ENCODE measurements at places on chromosomes 13 and 19.

GRCh38 chr19:32830231-32831014 is 39.1 kb downstream of the SLC7A9 start:
- DNase-seq = peak; percentile 15

DNA sequence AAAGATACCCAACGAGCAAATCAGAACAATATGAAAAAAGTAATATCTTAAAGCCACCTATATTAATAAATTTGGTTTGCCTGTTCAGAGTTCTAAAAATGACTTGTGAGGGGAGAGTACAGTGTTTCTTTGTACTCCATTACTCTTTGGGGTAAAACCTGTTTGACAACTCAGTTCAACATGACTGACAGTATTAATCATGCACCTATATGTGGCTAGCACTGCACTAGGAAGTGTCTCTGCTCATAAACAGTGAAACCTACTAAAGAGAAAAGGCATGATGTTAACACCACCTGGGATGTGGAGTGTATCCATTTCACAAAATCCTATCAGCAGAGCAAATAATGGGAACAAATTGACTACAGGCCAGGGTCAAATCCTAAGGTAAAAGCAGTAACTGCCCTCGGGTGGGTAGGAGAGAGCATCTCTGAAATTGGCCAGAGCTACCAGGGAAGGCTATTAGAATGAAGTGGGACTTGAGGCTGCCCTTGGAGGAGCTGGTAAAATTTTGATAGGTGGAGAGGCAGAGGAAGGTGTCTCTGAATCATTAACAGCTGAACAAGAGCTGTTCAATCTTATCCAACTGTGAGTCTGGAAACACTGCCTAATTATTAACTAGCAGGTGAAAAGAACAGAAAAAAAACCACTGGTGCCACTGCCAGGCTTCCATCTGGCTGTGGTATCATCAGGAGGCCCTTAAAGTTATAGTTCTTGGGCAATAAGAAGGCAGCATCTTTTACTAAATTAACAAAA is 365.1 kb downstream of the DNAJC15 start:
- no peak for DNase-seq

DNA sequence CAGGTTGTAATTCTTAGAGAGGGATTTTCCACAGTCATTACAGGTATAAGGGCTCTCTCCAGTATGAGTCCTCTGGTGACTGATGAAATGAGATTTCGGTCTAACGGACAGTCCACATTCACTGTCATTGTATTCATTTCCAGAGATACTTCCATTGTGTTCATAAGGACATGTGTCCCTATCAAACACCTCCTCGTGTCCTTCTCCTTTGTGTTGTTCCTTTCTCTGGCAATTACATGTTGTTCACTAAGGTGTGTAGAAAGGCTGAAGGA is 10.5 kb upstream of the ZSCAN18 start:
- no peak for DNase-seq

GRCh38 chr19:46224773-46225172 is 4.8 kb upstream of the IGFL1 start:
- DNase-seq = no peak

GRCh38 chr19:47637550-47637949 is 28.6 kb downstream of the BICRA start:
- peak; percentile 39 for DNase-seq

GRCh38 chr13:74575729-74576125 is 441.5 kb upstream of the KLF12 start:
- DNase-seq = peak; percentile 83

- DNase-seq = no peak
Observed at GRCh38 chr19:32289566-32290210, 55.7 kb upstream of the ZNF507 start.

- no peak for DNase-seq
Observed at GRCh38 chr13:111123221-111123620, 8.1 kb downstream of the ARHGEF7 start.

GRCh38 chr13:102707467-102707866 is 12.6 kb upstream of the METTL21C start:
- peak; percentile 96 for DNase-seq

DNA sequence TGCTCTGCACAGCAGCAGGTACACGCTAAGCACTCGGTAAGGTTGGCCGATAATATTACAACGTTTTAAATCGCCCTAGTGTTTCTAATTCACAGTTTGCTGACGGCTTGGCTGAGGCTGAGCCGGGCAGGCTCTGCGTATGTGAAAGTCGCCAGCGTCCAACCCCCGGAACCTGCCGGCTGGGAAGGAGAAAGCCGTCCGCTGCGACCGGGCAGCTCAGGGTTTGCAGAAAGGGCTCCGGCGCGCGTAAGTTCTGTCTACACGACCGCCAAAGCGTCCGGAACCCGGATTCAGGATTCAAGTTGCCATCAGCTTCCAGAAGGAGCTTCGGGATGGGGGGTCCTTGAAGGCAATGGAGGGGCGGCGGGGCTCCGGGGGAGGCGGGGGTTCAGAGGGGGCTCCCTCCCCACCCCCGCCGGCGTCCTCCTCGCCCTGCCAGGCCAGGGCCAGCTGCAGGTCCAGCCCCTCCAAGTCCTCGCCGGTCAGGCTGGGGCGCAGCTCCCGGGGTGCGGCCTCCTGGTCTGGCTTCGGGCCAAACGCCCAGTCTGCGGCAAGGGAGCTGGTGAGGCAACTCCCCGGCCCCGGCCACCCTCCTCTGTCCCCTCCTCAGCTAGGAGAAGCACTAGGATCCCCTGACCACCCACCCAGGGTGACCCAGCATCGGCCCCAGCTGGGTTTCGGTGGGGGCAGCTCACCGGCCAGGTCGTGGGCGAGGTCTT is 575 bp downstream of the SMIM44 start:
- no peak for DNase-seq

GRCh38 chr13:34430294-34430693 is 511.8 kb upstream of the NBEA start:
- peak; percentile 32 for DNase-seq

DNA sequence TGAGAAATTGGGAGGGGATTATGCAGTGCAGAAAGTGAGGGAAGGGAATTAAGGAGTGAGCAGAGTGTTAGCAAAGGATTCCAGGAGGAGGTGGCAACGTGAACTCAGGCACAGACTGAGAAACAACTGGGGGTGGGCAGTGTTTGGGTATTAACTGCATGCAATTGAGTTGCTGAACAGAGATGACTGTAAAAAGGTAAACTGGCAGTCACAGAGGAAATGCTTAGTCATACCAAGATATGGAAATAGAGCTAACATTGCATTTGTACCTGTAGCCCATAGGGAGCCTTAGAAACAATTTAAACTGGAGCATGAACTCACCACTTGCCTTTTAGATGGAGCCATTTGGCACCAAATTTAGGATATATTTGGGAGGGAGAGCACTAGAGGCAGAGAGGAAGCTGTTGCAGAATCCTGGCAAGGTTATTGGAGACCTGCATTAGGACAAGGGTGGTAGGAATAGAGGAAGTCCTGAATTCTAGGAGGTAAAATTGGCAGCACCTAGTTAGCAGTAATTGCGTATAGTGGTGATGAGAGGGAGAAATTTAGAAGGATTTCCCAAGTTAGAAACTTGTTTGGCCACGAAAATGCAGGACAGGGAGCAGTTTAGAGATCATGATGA is 100.6 kb upstream of the FRY start:
- no peak for DNase-seq

DNA sequence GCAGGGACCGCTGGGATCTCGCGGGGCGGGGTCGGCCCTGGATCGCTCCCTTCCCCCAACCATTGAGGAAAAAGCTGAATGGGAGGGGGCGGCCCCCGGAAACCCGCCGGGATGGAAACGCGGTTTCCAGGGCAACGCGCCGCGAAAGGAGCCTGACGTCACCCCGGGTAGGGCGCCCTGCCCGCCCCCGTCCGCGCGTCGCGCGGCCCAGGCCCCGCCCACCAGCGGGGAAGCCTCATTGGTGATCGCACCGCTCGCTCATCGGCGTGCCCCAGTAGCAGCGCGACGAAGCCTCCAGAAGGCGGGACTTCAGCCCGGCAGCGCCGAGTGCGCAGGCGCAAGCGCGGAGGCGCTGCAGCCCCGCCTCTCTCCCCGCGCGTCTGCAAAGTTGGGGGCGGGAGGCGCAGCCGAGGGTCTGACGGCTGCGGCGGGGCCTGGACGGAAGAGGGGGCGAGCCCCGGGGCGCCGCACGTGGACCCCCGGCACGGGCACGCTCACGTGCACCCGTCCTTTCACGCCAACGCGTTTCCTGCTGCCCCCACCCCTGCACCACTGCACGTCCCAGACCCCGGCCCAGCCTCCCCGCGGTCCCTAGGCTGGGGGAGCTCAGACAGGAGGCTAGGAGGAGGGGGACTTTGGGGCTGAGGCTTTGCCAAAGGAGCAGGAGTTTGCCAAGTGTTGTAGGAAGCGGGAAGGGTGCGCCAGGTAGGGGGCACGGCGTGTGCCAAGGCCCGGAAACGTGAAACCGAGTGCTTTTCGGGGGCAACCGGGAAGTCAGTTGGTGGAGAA is 8.2 kb upstream of the CIRBP start:
- peak; percentile 99 for DNase-seq

GRCh38 chr19:12990431-12990830 is 4.8 kb upstream of the NFIX start:
- DNase-seq = no peak

DNA sequence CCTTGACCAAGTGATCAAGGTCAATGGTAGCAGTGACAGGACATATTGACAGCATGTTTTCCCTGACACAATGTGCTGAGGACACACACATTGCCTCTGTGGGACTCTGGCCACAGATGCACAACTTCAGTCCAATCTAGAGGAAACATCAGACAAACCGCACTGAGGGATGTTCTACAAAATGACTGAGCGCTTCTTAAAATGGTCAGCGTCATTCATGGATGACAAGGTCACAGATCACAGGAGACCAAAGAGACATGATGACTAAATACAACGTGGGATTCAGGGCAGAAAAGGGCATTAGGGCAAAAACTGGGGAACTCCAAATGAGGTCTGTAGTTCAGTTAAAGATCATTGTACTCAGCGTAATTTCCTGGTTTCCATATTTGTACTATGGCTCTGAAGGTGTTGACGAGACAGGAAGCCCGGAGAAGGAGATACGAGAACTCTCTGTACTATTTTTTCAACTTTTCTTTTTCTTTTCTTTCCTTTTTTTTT is 20.6 kb downstream of the PBX4 start:
- no peak for DNase-seq

DNA sequence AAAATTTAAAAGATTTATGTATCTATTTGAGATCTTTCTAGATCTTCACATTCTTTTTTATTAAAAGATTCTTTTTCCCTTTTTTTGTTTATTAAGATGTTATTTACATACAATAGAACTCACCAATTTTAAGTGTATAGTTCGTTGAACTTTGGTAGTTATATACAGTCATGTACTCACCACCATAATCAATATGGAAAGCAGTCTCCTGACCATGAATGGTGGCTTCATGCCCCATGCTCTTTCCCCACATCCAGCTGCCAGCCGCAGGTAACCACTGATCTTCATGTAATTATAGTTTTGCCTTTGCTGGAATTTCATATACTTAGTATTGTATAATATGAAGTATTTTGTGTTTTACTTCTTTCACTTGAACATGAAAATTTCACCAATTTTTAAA is 20.6 kb upstream of the GPR183 start:
- no peak for DNase-seq

GRCh38 chr19:32165750-32166149 is 179.7 kb upstream of the ZNF507 start:
- no peak for DNase-seq

DNA sequence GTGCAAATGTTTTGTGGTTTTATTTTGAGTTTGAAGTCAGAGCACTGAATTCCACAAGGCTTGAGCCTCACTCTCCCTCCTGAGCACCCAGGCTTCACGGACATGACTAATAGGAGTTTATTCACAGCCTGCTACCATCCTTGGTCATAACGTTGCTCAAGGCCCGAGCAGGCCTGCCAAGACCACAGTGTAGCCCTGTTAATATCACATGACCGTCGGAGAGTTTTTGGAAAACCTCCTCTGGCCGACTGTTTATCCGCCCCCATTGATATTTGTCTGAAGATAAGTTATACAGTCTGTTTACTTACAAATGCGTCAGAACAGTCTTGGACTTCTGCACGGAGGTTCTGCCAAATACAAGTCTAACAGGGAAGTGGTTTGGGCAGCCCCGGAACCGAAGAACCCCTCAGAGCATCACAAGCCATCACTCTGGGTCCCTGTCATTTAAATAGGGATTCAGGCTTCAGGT is 89.9 kb downstream of the COL4A2 start:
- DNase-seq = peak; percentile 99

DNA sequence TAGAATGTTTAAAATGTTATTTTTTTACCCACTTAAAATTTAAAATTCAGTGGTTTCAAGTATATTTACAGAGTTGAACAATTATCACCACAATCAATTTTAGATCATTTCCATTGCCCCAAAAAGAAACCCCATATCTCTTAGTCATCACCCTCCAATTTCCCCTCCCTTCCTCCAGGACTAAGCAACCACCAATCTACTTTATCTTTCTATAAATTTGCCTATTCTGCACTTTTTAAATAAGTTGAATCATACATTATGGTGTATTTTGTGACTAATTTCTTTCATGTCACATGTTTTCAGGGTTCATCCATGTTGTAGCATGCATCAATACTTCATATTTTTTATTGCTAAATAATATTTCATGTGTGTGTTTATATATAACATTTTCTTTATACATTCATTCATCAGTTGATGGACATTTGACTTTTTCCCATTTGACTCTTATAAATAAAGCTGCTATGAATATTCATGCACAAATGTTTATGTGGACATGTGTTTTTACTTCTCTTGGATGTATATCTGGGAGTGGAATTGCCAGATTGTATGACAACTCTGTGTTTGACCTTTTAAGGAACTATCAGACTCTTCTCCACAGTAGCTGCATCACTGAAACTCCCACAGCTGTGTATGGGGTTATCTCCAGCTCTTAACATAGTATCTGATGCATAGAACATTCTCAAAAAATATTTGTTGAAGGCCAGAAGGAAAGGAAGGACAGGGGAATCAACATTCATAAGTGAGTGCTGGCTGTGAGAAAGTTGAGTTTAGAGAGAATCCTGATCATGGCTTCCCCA is 107.8 kb upstream of the OXGR1 start:
- DNase-seq = no peak

DNA sequence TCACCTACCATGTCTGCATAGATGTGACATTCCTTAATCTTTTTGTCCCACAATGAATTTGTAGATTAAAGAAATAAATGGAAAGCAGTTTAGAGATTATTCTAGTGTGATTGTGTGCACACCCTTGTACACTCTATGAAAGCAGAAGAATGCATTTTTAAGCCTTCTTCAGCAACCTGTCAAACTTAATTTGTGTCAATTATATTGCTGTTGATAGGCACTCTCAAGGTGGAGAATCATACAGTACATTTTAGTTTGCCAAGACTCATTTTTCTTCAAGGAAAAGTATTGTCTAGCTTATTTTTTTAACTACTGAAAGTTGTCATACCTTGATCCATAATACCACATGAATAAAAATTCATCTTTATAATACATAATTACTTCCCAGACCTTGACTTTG is 1898.9 kb downstream of the OLFM4 start:
- DNase-seq = no peak

GRCh38 chr19:58562122-58563033 is 4.0 kb upstream of the UBE2M start:
- DNase-seq = peak; percentile 44

DNA sequence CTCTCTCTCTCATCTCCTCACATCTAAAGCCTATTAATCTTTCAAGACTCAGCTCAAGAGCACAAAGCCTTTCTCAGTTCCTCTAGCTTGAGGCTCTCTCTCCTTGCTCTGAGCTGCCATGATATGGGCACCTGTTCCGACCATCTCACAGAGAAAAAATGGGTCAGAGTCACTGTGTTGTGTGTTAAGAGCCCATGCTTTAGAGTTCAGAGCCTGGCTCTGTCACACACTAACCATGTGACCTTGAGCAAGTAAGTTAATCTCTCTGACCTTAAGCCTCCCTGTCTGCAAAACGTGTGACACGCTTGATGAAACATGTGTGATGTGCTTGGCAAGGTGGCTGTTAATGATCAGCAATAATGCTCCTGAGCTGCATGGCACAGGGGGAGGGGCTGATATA is 245.2 kb downstream of the DLEU7 start:
- DNase-seq = no peak
